ENCODE measurements at places on chromosomes 2 and 18.

DNA sequence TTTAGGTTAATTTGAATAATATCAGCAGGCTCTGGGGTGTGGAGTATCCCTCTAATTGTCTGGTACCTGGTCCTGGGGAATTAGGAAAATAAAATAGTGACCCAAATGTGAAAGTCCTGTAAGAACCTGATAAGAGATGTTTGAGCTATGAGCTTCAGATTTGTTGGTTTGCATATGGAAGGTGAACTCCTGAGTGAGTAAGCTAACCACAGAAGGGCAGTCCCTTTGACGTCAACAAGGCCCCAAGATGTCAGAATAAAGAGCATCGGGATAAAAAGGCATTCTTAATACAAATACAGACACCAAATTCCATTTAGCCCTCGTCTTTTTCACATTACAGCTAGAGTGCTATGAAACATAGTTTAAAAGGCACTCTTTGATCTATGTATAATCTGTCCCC lies 1366.3 kb upstream of the TMEFF2 start:
- no peak for DNase-seq

DNA sequence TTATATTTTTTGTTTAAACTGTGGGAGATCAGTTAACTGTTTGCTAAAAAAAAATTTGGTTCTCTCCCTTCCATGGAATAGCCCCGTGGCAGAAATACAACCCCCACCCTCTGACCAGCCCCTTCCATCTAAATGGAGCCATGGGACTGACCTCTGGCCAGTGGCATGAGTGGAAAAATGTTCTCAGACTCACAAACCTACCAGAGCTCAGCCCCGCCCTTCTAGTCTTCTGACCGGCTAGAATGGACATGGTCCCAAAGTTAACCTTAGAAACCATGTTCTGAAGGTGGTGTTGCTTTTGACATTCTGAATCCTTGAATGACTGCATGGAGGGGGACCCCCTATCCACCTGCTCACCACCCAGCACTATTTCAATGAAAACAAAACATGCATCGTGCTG lies 1.3 kb upstream of the CHRNA1 start:
- DNase-seq, result no peak

DNA sequence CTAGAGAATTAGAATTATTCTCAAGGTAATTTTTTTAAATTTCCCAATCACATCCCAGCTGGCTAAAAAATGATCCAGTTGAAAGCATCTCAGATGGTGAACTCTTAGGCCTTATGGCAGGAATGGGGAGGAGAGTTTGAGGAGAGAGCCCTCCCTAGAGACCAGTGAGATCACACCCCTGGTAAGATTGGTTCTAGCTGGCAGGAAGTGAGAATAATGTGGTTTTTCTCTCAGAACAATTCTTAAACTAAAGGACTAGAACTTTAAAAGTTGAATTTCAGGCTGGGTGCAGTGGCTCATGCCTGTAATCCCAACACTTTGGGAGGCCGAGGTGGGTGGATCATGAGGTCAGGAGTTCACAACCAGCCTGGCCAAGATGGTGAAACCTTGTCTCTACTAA lies 120.2 kb downstream of the MYO3B start:
- DNase-seq, result no peak

DNA sequence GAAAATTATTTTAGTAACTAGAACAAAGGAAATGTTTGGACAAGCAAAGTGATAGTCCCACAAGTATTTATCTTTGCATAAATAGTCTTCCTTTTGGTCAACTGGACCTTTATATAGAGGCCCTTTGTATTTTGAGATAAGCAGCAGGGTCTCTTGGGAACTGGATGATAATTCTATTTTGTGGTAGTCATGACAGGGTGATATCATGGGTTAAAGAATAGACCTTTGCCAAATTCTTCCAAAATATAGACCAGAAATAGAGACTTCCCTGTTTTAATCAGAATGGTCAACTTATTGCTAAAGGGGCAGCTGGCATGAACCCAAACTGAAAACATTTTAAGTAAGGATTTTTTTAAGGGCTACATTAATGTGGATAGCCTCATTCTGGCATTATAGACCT lies 10.5 kb downstream of the PLEK start:
- no peak for DNase-seq

DNA sequence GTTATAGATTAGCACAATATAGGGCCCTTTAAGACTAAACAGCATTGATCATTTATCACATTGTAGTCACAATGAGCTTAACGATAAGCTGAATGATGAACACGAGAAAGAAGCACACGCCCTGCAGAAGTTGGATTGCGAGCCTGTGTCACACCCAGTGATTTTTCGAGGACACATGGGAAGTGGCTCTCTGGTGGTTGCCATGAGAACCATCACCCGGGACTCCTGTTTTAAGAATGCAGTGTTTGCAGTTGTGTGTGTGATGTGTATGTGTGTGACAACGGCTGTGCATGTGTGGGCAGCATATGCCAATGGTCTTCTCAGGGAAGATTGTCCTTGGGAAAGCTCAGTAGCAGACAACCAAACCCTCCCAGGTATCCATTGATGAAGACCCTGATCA lies 69.2 kb downstream of the PDCL3 start:
- no peak for DNase-seq

DNA sequence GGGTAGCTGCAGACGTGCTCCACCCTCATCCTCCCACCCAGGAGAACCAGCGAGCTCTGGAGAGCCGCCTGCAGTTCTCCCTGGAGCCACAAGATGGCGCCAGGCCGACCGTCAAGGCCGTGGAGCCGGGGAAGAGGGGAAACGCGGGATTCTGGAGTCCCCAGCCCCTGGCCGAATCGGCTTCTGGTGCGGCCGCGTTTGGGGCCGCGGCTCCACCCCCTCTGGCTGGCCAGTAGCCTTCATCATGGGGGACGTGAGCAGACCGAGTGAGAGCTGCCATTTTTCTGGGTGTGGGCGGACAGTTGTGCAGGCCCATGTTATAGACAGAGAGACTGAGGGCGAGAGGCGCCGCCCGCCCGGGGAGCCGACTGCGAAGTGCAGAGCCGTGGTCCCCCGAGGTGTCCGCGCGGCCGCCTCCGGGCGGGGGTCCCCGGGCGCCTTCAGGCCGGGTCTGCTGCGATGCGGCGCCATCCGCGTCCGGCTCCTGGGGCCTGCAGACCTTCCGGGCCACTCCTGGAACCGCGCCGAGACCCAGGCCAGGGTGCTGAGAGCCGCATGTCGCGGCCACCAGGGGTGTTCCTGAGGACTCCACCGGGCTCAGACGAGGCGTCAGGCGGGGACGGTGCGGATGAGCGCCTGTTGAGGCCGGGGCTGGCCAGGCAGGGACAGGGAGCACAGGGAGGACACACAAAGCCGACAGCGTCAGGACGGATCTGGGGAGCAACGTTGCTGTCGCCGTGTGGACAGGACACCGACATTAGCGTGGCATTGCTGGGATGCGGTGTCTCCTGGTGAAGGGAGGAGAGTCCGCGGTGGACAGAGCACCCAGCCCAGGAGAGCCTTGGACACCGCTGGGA lies 418.2 kb upstream of the HS6ST1 start:
- DNase-seq, result peak; percentile 59

- no peak for DNase-seq
These were observed 641.3 kb downstream of the DPP10 start for GRCh38 chr2:115083711-115084110.

DNA sequence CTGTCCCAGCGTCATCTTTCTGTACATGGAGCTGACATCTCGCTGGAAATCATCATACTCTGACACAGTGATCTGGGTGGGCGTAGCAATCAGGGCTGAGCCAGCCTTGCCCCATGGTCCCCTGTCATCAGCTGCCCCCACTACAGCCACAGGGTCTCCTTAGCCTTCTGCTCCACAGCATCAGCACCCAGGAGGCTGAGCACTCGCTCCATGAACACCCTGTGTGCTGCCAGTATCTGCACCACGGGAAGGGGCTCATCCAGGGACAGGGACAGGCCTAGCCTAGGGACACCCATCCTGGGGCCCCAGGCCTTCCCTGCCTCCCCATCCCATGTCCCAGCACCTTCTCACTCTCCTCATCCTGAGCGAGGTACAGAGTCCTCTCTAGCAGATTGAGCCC lies 11.4 kb downstream of the ALPG start:
- DNase-seq, result no peak

DNA sequence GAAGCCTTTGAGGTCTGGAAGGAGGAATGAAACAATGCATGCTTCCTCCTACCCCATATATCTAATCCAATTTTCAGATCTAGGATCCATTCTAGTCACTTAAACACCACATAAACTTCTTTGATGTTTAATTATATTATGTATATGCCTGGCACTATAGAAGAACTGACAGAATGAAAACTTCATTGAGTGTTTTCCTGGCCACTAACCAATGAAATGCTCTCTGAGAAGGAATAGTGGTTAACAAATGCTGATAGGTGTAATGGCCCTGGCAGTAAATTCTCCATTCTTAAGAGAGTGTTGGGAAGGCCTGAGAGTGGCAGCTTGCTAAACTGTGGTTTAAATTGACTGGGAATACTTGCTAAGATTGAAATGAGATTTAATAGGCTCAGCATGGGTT lies 710.0 kb downstream of the LRRTM4 start:
- no peak for DNase-seq

Data from NCI-H2029 (cell line).